ENCODE measurements at places on chromosomes 2 and 18.

- no peak for DNase-seq
Measured at GRCh38 chr18:74149878-74150277, 1.6 kb downstream of the TIMM21 start.

- DNase-seq = no peak
Measured at GRCh38 chr18:25786758-25787157, 303.7 kb downstream of the SS18 start.

DNA sequence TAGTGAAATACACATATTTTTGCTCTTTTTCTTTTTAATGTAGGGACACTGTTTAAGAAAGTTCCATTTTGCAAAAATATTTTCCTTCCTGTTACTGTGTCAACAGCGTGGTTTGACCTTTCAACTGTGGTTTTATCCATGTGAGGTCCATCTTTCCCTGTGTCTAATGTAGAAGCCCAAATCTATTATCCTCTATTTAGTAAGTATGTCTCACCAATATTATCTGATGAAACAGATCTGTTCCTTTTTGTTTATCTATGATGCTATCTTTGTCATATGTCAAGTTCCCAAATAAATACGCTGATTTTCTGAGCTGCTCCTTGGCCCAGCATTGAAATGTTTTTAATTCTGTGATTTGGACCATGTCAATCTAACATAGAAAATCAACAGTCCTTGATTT is 3.5 kb upstream of the ARHGAP15 start:
- DNase-seq = no peak

- no peak for DNase-seq
Measured at GRCh38 chr2:161172901-161173540, 12.8 kb downstream of the TANK start.

DNA sequence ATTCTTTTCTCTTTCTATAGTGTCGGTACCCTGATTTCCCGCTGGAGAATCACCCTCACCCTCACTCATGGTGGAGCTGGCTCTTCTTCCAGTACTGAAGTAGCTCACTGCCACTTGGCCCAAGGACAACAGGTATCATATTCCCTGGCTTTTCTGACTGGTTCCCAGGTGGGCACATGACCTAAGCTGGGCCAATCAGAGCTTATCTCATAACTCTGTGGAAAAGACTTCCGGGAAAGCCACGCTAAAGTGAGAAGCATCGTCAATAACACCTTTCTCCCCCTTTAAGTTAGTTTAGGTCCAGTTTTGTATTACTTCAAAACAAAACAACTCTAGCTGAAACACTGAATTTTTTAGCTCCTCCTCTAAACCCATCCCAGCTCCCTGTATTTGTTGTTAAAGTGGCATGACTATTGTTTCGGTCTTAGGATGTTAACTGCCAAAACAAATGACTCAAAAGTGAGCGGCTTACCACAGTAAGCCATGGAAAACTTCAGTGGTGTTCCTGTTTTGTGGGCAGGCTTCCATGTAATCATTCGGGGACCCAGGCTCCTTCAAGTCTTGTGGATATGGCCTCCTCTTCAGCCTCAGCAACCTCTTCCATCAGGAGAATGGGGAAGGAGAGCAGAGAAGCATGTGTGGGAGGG is 137.4 kb upstream of the DLX2 start:
- DNase-seq = no peak

DNA sequence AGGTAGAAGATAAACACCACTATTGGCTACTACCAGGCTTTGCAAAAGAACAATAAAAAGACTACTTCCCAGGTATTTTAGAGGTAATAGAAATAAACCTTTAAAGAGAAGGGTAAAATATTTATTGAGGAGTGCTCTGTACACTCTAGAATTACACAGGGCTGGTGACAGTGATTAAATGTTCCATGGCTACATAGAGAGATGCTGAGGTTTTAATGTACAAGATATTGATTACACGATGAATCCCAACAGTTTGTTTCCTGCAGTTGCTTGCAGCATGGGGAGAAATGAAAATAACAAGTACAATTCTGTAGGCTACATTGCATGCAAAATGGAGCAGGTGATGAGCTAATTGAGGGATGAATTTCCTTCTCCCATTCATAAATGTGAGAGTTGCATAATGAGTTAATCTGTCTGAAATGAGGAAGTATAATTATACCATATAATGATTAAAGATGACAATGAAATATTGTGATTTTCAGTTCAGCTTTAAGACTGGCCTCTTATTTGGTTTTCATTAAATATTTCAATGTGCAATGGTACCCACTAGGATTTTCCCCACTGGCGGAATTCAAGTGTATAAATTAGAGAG is 266.1 kb downstream of the SOCS6 start:
- DNase-seq = peak; percentile 92

DNA sequence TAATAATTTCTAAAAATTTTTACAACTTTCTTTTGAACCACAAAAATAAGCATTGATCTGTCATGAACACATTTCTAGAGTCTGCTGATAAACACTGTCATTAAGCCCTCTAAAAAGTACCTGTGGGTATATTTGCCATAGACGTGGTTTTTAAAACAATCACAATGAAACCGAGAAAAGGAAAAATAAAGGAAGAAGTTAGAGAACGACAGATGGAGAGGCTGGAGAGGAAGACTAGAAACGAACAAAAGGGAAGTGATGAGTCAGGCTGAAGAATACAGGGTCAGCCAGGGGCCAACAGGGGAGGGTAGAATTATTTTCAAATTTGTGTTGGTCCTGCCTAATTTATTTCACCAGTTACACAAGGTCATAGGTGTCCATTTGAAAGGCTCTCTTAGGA is 62.0 kb downstream of the MYL12B start:
- no peak for DNase-seq

DNA sequence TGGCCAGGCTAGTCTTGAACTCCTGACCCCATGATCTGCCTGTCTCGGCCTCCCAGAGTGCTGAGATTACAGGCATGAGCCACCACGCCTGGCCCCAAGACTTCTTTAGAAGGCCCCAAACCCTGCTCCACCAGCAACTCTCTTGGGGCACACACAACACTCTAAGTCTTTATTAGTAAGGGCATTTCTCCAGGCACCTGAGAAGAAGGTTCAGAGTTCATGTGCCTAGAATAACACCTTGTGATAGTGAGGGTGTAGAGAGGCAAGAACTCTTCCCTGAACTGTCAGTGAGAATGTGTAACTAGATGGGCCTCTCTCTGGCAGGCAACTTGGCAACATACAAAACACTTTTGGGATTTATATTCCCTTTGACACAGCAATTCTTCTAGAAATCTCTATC is 43.8 kb downstream of the SH2D6 start:
- DNase-seq = no peak

DNA sequence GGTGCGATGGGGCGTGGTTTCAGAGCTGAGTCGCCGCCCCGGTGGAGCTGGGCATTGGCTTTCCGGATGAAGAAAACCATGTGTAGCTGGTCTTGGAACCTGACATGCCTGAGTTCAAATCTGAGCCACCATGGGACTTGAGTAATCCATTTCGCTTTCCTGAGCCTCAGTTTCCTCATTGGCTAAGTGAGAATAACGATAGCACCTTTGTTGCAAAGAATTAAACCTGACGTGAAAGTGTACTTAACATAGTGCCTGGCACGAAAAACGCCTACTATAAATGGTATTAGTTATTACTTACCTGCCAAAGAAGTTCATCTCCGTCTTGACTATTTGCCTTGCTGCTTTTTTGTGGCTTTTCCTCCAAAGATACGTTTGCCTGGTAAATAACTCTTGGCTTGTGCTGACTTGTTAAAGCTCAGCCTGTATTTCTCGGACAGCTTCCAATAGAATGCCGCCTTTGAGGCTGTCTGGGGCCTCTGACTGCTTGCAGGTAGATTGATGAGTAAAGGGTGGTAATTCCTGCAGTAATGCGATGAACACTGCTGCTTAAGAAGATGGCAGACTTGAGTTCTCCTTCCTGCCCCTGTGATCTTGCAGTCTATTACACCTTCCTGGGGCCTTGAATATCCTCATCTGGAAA is 1.3 kb downstream of the CDCA7 start:
- peak; percentile 45 for DNase-seq

GRCh38 chr2:81087646-81088045 is 783.1 kb upstream of the LRRTM1 start:
- no peak for DNase-seq

Data from Karpas-422 (cell line).